ENCODE measurements at places on chromosomes 12 and 14.

- DNase-seq, result no peak
Measured at GRCh38 chr14:54567224-54567638, 303 bp downstream of the SAMD4A start.

DNA sequence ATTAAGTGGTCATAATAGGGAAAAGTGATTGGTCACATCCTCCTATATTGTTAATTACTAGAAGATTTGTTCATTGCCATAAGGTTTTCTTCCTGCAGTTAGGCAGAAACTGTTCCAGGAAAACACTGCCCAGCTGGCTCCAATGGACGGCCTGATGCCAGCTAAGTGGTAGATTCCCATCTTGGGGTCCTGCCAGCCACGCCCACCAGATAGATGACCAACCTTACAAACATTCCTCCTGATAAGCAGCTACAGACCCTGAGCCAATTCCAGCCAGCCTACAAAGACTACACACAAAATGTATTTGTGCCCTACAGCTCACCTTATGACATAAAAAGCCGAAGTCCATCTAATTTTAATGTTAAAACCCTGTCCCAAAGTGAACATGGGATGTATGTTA is 685.9 kb upstream of the USP15 start:
- DNase-seq, result no peak

DNA sequence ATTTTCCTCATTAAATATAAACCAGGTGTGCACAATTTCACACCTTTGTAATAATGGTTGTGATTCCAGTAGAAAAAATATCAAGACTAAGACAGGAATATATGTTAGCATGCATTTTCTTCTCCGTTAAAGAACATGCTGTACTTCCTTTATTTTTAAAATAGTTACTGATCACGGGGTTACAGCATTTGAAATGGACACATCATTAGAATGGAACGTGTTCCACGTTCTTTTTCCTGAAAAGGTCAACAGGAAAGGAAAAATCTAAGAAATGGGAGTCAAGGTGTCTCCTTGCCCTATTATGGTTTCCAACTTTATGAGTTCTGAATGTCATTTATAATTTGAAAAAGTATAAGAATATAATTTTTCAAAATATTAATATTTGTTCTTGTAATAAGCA is 1325.7 kb downstream of the SLC16A7 start:
- DNase-seq, result no peak

DNA sequence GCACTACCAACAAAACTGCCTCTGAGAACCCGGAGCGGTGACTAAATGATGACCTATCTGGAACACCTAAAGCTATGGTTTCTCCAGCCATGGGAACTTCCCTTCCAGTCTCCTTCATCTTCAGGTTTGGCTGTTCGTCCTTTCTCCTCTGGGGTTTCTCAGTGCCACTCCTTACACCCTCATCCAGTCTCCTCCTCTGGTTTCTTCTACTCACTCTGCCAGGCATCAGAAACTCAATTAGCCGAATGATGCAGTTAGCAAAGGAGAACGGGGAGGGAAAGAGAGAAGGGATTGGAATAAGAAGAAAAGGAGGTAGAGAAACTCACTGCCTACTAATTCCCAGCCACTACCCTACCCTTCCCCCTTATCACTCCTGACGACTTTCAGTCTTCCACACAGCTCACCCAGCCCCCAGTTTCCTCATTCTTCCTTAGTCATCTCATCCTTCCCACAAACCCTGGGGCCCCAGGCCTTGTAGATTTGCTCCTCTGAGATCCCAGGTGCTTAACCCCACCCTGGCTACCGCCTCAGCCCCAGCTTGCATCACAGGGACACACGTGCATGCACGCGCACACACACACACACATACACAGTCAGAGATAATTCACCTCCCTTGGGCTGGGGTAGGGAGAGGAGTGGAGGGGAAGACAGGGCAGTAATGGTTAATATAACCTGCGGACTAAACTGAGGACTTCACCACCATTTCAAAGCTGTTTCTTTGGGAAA is 13.0 kb downstream of the FGD6 start:
- no peak for DNase-seq

- no peak for DNase-seq
Measured at GRCh38 chr14:73744874-73745529, 30.8 kb upstream of the PNMA1 start.

- DNase-seq, result no peak
Measured at GRCh38 chr12:1611803-1612572, 17.0 kb upstream of the WNT5B start.

- DNase-seq, result peak; percentile 60
Measured at GRCh38 chr12:96578526-96579125, 89.2 kb downstream of the CFAP54 start.

DNA sequence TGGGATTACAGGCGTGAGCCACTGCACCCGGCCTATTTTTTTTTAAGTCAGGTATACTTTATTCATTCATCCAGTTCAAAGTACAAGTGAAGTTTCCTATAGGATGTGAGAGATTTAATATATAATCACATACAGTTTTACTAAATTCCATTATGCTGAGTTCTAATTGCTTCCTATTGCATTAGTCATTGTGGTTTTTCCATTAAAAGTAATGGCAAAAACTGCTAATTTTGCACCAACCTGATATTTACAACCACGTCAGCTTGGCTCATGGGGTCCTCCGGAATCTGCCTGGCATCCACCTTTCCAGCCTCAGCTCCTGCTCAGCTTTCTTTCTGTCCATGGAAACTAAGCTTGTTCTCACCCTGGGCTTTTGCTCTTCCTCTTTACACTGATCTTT is 67.0 kb upstream of the CSRP2 start:
- no peak for DNase-seq

GRCh38 chr12:53220694-53221202 is 11.3 kb downstream of the RARG start:
- DNase-seq, result peak; percentile 81

- DNase-seq, result no peak
Measured at GRCh38 chr12:100234166-100234565, 32.7 kb downstream of the DEPDC4 start.

GRCh38 chr14:95043732-95044462 is 113.4 kb downstream of the DICER1 start:
- no peak for DNase-seq

DNA sequence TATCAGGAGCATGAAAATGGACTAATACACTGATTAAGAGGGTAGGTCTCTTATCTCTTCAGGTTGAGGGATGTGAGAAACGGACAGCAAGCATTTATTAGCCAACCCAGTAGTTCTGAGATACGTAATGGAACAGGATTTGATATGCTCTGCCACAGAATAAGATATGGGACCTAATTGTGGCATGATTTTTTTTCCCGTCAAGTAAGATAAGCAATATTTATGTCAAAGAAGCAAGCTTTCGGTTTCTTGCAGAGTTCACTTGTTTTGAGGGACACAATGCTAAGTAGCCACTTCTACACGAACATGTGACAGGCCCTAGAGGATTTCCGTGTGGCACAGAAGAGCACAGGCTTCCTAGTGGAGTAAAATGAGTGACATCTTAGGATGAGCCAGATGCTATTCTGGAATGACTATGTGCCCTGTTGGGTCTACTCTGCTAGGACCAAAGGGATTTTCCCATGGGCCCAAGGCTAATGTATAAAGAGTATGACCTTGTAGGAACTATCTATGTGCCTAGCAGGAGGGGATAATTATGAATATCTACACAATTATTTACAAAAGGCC is 57.9 kb downstream of the SLC38A1 start:
- DNase-seq, result no peak

DNA sequence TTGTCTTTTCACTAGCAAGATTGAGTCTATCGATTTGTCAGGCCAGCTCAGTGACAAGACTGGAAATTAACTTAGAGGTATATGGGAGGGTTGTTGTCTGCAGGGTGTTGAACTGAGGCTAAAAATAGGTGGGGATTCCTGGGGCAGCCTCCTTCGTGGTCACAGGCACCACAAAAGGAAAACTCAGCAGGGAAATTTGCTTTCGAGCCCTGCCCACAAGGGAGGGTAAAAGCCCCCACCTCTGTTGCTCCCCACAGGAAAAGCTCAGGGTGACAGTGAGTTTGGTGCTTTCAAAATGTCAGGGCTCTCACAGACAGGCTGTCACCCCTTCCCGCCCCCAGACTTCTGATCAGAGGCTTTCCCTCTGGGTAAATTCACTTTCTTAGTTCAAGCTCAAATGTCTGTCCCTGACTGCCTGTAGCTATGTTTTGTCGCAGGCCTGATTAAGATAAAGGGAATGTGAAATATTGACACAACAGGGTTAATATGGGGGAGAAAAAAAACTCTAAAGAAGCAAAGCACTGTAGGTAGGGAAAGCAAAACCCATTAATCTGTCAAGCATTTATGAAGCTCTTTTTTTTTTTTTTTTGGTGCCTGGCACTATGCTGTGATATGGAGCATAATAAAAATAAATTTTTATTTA is 11.7 kb upstream of the NFKBIA start:
- DNase-seq, result no peak

- no peak for DNase-seq
Measured at GRCh38 chr12:24356240-24356804, 406.9 kb upstream of the SOX5 start.

DNA sequence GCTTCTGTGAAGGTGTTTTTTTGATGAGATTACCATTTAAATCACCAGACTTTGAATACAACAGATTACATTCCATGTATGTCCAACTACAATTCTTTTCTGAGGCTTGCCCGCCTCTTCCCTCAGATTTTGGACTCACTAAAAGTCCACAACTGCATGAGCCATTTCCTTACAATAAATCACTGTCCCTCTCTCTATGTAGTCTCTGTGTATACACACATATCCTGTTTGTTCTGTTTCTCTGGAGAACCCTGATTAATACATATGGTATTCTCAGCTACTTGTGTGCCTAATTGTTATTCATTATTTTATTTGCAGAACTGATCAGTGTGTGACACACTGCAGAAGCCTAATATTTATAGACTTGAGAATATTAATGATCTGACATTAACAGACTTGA is 2.4 kb upstream of the MIPOL1 start:
- DNase-seq, result no peak

GRCh38 chr14:102264775-102265174 is 40.2 kb downstream of the MOK start:
- DNase-seq, result no peak

DNA sequence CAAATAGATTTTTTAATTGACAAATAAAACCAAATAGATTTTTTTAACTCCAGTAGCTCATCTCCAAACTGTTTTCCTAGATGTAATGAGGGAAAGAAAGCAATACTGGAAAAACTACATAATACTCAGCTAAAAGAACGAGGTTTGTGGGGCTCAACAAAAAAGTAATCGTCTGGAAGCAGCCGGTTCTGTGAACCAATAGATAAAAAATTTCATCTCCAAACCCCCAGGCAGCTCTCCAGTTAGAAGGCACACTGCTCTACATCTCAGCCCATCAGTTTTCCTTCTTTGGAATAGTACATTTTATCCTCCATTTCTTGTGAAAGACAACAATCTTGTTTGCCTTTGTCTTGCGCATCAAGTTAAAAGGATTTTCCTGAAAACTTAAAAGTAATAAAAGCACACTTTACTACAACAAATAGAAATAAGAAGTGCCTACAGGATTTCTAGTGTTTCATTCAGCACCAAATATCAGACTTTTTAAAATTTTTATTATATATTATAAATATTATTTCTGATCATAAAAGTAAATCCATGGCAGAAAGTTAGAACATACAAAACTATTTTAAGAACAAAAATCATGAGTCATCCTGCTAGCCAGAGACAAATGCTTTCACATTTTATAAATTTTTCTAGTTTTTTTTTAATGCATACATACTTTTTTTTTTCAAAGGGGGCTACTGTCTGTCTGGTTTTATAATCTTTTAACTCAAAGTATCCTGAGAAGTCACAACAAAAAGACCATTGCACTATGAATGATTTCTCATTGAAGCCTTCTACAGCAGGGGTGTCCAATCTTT is 67.7 kb downstream of the EPS8 start:
- DNase-seq, result no peak

- DNase-seq, result no peak
Measured at GRCh38 chr14:89892953-89893352, 61.6 kb downstream of the EFCAB11 start.

- DNase-seq, result no peak
Measured at GRCh38 chr12:7628381-7628961, 37.2 kb downstream of the APOBEC1 start.

DNA sequence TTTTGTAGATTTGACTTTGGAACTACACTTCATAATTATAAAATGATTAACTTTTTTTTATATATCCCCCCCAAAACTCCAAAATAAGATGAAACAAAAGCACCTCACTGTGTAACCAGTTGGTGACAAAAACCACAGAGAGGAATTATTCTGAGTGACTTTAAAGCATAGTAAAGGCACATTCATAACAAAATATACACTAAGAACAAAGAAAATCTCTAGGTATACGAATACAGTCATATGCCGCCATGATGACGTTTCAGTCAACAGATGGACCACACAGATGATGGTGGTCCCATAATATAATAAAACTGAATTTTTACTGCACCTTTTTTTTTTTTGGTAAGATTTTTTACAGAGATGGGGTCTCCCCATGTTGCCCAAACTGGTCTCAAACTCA is 70.7 kb downstream of the MED13L start:
- DNase-seq, result no peak
